ENCODE measurements at places on chromosomes 6 and 20. TPM values are rescaled to one million over a fixed set of nuclear protein-coding genes. Genes with fewer than 3 reads are reported as not detected.

GRCh38 chr6:32553037-32553742 is 23.1 kb upstream of the HLA-DRB5 start:
- no peak for DNase-seq

The NPEPL1 gene
- total RNA-seq, result 29.7 TPM

- DNase-seq, result no peak
These were observed 337.2 kb downstream of the SMOC2 start for GRCh38 chr6:168778201-168778600.

The OOEP gene
- total RNA-seq, result not detected

DNA sequence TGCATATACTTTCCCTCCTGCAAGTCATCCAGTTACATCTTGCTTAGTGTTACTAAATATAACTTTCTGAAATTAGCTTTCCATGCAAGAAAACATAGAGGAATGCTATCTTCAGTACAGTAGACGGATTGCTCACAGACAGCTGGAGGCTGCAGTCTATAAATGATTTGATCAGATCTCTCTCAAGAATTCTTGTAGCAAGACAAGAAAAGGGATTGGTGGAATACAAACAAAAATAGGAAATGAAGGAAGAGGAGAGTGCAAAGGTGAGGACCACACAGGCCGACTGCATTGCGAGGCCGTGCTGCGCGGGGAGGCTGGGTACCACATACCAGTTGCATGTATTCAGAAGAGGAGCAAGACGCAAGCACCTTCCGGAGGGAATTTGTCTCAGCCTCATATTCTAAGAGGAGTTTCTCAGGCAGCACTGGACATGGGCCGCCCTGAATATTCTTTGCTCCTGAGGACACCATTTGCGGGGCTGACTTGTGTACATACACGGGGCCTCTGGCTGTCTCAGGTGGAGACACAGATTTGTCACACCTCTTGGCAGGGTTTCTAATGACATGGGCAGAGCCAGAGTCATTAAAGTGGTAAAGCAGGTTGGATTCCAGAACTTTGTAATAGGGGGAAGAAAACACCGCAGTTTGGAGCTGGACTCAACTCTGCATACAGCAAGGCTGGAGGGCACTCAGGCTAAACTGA is 22.7 kb upstream of the KIF25 start:
- no peak for DNase-seq

The SRPK1 gene
- total RNA-seq, result 17.0 TPM
